ENCODE measurements at places on chromosomes 13 and 19.

GRCh38 chr13:109744512-109745051 is 41.8 kb downstream of the IRS2 start:
- DNase-seq, result peak; percentile 83

DNA sequence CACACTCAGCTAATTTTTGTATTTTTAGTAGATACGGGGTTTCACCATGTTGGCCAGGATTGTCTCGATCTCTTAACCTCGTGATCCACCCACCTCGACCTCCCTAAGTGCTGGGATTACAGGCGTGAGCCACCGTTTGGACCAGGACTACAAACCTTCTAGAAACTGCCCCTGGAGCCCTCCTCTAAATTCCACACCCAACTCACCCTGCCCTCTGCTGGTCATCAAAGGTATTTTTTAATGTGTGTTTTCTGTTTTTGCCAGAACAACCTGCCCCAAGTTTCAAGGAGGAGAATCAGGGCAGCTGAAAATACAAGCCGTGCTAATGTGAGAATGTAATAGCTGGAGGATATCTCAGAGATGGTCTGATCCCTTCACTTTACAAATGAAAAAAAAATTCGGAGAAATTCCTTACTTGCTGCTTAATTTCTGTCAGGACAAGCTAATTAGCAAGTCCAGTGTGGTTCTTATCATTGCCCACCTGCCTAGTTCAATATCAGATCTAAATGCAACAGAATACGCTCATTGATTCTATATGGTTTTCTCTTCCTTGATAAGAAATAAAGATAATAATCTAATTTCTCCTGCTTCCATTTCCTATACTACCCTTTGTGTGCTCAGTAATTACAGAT is 4.1 kb downstream of the ATP8A2 start:
- DNase-seq, result no peak

GRCh38 chr19:27779954-27780353 is 1433.0 kb downstream of the UQCRFS1 start:
- no peak for DNase-seq

DNA sequence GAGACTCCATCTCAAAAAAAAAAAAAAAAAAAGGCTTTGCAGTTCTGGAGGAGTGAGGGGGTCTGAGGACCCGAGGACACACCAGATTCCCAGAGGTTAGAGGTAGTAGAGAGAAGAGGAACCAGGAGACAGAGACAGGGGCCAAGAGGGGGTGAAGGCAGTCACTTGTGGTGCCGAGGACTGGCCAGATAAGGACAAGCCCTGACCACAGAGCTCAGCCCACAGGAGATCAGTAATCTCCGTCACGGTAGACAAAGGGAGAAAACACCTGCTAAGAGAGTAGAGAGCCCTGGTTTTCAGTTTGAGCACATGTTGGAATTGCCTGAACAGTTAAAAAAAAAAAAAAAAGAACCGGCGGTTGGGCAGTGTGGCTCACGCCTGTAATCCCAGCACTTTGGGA is 1.7 kb upstream of the PRAM1 start:
- DNase-seq, result no peak

DNA sequence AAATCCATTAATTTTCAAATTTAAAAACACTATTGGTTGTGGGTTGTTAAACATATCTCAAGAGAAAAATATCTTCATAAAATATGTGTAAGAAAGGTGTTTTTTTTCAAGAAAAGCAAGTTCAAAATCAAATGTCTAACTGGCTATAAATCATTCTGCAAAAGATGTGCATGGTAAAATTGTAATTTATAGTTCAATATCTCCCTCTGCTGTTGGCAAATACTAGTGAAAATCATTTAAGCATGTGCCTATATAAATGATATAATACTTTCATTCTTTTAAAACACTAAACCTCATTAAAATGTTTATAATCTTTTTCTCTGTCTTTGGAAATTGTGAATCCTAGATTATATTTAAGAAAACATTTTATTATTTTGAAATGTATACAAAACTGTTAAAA is 17.2 kb upstream of the SLITRK6 start:
- no peak for DNase-seq

GRCh38 chr19:4691373-4691772 is 21.2 kb upstream of the MYDGF start:
- no peak for DNase-seq

- DNase-seq, result no peak
Measured at GRCh38 chr19:45812297-45812696, 2.8 kb downstream of the RSPH6A start.

DNA sequence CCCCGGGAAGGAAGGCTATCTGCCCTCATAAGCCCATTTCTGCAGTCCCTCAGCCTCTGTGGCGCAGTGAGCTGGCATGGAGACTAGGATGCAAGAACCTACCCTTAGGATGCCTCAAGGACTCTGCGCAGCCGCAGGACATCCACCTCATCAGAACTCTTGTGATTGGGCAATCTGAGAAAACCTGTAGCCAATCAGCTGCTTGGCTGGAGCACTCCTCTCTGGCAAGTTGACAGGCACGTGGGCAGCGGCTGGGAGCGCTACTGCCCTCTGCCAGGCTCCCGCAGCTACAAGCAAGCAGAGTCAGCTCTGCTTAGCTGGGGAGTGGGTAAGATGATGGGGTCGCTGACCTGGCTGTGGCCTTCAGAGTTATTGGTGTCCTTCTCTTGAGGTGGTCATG is 1.5 kb upstream of the ECSIT start:
- DNase-seq, result no peak

GRCh38 chr19:28705008-28705407 is 507.9 kb downstream of the UQCRFS1 start:
- no peak for DNase-seq

DNA sequence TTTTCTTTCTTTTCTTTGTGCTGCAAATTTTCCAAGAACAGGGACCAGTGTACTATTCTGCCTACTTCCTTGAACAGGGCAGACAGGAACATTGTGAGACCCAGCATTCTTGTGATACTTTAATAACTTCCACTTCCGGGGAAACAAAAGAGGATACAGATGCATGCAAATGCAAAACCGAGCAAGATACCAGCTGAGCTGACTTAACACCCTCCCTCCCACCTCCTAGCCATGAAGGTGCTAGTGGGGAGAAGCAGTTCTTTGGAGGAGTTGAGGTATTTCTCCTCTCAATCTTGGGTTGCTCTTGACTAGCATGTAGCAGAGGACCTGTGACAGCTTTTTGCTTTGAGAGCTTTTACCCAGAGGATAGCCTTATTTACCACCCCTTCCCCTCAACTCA is 111.2 kb downstream of the KLF5 start:
- no peak for DNase-seq

- no peak for DNase-seq
Measured at GRCh38 chr19:43763473-43763939, 8.7 kb upstream of the SMG9 start.

DNA sequence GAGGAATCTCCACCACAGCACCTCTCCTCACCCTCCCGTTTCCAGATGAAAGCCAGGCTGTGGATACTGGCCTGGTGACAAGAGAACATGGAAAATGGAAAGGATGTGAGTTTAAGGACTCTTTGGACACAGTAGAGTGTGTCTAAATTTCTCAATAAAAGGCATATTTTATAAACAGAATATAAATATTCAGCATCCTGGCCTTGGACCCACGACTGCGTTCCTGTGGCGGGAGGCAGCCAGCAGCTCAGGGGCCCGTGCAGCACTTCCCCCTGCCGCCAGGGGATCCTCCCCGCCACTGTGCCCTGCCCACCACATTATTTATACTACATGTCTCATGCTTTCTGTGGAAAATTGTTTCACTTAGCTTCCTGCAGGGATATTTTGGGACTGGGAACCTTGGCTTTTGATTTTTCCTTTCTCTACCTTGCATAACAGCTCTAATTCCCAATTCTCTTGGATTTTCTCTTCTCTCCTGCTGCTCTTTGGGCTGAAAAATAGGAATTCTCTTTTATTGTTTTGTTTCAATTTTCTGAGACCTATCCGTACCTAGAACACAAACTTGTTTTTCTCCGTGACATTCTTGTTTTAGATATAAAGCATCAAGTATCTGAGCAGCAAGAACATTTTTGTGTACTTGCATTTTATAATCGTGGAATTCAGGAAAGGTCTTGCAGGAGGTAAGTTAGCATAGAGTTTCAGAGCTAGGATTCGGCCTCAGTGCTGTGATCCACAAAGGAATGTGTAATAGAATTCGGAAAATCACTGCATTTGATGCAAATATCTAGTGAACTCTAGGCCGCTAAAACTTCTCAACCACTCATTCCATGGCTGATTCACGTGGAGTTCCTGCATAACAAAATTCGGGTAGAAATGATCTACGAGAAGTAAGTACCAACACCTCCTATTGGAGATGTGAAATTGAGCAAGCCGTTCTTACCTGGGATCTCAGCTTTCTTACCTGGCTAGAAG is 107.7 kb upstream of the SPATA13 start:
- DNase-seq, result no peak

DNA sequence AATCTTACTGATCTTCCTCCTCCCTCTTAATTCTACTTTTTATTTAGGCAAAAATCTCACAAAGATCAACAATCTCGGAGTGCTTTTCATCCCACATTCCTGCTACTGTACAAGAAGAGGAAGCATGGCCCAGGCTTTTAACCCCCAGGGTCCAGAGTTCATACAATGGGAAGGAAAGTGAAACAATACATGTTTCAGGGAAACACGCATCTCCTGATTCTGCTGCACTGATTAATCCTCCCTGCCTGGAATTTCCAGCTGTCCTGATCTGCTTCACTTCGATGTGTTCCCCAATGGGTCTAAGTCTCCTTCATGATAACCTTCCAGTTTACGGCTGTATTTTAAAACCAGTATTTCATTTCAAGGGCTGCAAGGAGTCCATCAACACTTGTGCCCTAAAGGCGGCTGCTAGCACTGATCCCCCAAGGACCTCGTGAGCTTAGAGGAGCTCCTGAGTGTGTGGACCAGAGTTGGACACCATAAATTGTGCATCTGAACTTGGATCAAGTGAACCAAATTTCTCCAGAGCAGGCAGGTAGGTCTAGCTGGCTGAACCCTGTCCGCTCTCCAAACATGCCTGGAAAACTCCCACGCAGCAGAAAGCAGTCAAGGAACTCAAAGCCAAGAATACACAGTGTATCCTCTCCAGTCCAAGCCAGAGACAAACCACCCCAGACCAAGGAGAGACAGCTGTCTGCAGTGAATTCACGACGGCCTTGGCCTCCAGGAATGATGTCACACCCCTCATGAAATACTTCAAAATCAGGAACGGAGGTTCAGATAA is 44.3 kb downstream of the COL4A1 start:
- no peak for DNase-seq

GRCh38 chr19:1362387-1363257 is 21.1 kb upstream of the NDUFS7 start:
- no peak for DNase-seq

GRCh38 chr13:91017031-91017668 is 330.3 kb upstream of the MIR17HG start:
- peak; percentile 1 for DNase-seq

DNA sequence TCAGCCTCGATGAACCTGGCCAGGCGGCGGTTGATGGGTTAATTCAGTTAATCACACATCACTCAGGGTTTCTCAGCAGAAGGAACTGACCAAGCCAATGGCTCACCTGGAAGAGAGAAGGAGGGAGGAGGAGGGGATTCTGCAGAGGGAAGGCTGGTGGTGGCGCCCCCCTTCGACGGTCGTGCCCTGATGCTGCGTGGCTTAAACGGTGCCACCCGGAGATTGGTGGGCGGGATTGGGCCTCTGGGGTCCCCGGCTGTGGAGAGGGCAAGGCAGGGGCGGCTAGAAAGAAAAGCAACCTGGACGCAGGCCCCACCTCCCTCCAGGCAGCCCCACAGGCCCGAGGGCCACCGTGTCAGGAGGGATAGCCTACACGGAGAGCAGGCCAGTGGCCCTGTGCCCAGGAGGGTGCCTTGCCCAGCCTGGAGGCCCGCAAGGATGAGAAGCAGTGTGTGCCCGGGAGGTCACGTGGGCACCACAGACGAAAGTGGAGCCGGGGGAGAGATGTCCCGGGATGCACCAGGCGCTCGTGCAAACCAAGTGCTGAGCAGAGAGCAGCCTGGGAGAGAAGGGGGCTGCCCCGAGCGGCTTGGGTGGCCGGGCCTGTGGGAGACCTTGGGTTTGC is 16.0 kb downstream of the CSNK1G2 start:
- no peak for DNase-seq

DNA sequence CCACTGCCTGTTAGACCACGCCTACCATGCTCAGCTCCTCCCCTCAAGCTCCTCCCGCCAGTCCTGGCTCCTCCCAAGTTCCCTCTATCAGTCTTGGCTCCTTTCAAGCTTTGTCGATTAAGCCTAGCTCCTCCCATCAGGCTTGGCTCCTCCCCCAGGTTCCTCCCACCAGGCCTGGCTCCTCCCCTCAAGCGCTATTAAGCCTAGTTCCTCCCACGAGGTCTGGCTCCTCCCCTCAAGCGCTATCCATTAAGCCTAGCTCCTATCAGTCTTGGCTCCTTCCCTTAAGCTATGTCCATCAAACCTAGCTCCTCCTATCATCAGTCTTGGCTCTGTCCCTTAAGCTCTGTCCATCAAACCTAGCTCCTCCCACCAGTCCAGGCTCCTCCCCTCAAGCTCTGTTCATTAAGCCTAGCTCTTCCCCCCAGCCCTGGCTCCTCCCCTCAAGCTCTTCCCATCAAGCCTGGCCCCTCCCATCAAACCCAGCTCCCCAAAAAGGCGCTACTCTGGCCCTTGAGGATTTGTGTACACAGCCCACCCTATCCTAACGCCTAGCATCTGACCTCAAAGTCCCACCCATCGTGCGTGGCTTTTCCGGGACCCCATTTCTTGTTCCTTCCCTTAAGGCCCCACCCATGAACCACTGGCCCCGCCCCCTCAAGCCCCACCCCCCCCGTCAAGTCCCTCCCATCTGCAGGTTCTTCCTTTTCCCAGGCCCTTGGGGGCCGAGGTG is 10.0 kb downstream of the CAMSAP3 start:
- no peak for DNase-seq
